ENCODE measurements at places on chromosomes 2 and 18. TPM values are rescaled to one million over a fixed set of nuclear protein-coding genes. Genes with fewer than 3 reads are reported as not detected.
A peak's percentile ranks its signal among the peaks of the same experiment; 100 is the strongest.

DNA sequence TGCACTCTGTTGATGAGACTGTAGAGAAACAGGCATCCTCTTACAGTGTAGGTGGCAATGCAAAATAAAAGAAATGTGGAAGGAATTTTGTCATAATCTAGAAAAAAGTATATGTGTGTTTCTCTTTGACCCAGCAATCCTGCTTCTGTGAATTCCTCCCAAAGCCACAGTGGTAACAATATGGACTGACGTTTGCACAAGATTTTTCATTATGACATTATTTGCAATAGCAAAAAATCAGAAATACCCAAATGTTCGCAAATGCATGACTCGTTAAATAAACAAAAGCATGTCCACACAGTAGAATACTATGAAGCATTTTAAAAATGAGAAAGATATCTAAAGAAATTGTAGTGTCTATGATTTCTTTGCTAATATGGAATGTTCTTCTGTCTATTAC lies 255.2 kb upstream of the NRP2 start:
- DNase-seq: no peak

DNA sequence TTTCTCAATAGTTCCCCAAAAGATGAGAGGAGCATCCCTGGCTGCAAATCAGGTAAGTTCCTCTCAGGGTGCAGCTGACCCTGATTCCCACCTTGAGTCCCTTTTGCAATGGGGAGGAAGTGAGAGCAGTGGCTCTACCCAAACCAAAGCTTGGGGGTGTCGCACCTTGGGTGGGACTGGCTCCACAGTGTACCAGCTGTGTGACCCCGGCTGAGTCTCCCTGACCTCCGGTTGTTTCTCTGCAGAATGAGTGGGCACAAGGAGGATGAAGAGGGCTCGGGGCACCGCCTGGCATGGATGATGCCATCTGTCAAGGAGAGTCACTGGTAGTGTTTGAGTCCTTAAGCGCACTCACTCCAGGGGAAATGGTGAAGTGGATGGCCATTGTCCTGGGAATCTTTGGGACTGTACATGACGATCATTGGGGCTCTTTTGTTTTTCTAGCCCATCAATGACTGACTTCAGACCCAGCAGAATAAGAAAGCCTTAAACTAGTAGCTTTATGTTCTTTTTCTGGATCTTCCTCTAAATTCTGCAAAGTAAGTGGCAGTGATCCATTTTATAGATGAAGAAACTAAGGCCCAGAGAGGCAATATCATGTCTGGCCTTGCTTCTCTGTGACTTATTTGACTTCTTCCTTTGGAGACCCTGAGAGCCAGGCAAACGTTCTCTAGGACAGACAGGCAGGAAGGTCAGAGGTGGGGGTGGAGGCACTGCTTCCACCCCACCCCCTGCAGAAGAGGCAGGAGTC lies 106.3 kb upstream of the ST3GAL5 start:
- peak; percentile 78 for DNase-seq

GRCh38 chr2:216636551-216637450 lies 3.6 kb downstream of the IGFBP2 start:
- no peak for DNase-seq

GRCh38 chr2:198296665-198297308 lies 492.4 kb downstream of the PLCL1 start:
- DNase-seq: peak; percentile 29

DNA sequence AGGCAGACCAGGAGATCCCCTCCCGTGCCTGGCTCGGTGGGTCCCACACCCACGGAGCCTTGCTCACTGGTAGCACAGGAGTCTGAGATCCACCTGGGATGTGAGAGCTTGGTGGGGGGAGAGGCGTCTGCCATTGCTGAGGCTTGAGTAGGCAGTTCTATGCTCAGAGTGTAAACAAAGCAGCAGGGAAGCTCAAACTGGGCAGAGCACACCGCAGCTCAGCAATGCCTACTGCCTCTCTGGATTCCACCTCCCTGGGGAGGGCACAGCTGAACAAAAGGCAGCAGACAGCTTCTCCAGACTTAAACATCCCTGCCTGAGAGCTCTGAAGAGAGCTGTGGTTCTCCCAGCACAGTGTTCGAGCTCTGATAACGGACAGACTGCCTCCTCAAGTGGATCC lies 85.1 kb downstream of the UGP2 start:
- no peak for DNase-seq

- no peak for DNase-seq
Observed at GRCh38 chr2:37928377-37928776, 3.3 kb downstream of the RMDN2 start.

DNA sequence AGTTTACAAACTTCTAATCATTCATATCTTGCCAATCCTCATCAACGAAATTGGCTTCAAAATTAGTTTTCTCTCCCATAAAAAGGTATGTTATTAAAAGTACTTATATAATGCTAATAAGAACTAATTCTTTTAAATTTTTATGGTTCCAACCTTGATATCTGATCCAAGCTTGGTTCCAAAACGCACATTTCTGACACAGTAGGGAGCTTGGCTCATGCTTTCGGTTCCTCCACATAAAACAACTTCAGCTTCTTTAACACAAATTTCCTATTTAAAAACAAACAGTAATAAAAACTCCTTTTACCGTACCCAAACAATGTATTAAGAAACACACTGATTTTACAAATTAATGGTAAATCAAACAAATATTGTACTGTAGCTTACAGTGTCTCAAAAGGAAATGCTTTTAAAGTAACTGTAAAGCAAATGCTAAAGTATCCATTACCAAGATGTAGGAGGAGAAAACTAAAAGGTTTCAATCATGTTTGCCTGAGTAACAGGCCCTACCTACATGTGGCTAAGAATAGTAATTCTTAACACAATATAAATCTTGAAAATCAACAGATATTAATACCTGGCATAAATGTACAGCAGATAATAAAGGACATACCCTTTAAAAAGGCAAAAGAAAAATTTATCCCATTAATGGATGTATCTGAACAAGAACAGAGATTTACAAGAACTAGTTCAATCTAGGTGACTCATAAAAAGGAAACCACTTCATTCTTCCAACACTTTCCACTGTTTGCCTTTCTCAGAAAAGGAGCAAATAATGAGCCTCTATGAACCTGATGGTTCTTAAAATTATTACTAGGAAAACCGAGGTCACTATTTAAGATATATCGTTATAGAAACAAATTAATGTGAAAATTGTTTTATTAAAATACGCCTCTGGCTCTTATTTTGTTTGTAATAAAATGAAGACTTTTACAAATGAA lies 17.5 kb downstream of the ACAA2 start:
- DNase-seq: no peak

DNA sequence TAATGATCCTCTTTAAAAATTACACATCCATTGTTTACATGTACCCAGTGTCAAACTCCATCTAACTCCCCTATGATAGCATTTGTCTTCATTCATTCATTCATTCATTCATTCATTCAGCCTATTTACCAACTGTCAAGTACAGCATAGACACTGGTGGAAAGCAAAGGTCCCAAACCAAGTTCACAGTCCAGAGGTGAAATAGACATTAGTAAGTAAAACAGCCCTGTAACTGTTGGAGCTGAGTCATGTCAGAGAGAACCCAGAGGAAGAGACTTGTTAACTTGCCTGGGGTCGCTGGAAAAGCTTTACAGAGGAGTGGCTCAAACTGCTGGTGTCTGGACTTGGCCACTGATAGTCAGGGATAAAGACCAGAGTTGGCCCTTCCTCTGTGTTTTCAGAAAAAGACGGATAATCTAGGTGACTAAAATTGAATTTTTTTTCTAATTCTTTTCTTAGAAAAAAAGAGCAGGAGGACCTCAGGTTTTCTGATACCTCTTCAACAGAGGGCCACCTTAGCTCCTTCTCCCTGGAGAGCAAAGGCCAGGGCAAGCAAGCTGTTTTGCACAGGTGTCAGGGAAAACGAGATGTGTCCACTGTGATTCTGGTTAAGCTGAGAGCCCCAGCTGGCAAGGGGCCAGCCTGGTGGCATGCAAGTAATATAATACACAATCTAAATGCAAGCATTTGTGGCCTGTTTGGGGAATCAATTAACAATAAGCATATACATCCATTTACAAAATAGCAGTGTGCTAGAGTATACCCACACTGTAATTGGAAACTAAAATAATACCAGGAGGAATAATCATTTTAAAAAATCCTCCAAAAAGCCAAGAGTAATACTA lies 96.7 kb upstream of the SLC14A2 start:
- DNase-seq: no peak

DNA sequence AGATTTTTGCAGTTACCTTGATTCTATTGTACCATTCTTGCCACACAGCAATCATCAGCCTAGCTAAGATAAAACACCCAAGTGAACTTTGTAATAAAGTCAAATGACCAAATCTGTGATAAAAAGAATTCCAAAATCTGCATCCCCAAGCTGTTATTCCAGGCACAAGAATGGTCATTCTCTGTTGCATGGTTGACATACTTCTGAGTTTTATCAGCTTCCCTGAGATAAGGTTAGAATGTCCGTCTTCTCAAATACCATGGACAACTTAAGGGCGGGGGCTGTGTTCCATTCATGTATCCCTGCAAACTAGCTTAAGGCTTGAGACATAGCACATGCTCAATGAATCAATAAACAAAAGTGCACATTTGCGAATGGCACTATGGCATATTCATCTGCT lies 8.1 kb upstream of the BMP10 start:
- no peak for DNase-seq

DNA sequence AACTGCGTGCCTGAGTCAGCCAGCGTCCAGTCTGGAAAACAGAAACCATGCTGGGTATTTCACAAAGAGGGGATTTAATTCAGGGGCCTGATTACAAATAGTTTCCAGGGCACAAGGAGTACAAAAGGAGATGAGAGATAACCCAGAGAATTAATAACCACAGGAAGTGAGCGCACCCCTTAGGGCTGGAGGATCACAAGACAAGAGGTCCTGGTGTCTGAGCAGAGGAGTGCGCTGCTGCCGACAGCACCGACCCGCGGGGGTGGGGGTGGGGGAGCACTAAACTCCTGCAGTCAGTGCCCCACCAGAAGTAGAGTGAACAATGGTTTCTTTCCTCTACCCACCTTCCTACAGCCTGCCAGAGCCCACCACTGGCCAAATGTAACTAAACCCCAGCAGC lies 20.8 kb upstream of the MAL start:
- no peak for DNase-seq

- no peak for DNase-seq
Observed at GRCh38 chr18:70468861-70469547, 180.2 kb downstream of the SOCS6 start.

The GPR35 gene
- total RNA-seq: 1.2 TPM

The COL3A1 gene
- total RNA-seq: 16.7 TPM

The DPP10 gene
- total RNA-seq: not detected

The CD226 gene
- not detected for total RNA-seq

The ADGRF3 gene
- 0.06 TPM for total RNA-seq
